ENCODE measurements at places on chromosomes 13 and 19.

- DNase-seq = no peak
Measured at GRCh38 chr13:55660851-55661250, 1479.9 kb upstream of the PRR20A start.

- no peak for DNase-seq
Measured at GRCh38 chr19:29293736-29294342, 80.9 kb upstream of the UQCRFS1 start.

DNA sequence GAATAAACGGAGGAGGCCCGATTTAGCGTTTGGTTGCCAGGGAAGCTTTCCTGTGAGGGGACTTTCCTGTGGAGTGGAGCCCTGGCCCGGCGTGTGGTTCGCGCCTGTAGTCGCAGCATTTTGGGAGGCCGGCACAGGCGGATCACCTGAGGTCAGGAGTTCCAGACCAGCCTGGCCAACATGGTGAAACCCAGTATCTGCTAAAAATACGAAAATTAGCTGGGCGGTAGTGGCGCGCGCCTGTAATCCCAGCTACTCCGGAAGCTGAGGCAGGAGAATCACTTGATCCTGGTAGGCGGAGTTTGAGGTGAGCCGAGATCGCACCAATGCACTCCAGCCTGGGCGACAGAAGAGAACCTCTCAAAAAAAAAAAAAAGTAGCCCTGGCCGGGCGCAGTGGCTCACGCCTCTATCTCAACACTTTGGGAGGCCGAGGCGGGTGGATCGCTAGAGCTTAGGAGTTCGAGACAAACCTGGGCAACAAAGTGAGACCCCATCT is 6.9 kb downstream of the KANK3 start:
- DNase-seq = no peak

GRCh38 chr19:56367829-56368711 is 25.3 kb downstream of the ZNF582 start:
- DNase-seq = no peak

DNA sequence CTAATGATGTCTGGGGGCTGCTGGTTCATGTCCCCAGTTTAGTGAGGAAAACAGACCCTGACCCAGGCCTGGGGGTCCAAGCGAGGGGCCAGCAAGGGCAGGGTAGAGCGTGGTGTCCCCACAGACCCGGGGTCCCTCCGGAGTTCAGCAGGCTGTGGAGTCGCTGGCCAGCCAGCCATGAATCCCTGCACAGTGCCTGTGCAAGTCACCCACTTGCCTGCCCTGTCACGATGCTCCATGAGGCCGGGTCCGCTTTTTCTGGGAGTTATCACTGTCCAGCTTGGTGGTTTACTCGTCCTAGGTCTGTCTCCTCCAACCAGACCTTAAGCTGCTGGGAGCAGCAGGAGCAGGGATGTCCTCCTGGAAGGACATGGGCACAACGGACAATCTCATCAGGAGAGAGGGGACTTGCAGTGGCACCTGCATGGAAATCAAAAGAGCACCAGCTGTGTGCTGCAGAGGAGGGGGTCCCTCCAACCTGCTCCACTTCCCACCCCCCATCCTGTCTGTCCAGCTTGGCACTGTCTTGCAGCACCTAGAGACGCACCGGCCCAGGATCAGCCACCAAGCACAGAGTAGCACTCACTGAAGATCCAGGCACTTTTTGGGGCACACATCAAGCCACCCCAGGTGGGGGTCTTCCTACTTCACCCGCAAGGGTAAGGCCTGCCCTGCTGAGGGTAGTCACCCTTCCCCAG is 121.8 kb downstream of the URI1 start:
- no peak for DNase-seq

- DNase-seq = no peak
Measured at GRCh38 chr13:73077865-73078264, 19.1 kb downstream of the KLF5 start.

DNA sequence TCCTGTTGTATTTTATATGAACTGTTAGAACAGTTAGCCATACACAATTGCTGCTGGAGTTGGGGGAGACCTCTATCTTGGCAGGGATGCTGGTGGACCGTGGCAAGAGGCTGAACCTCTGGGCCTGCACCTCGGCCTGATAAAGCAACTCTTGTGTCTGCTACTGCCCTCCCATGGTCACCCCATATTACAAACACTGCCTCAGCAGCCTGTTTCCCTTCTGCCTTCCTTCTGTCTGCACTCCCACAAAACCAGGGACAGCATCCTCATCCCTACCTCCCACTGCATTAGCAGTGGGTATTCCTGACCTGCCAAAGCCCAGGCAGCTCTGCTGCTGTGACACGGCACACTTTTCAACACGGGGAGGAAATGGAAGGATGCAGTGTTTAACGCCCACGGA is 456.4 kb downstream of the FGF14 start:
- DNase-seq = no peak

GRCh38 chr13:81326913-81327312 is 986.0 kb upstream of the SPRY2 start:
- DNase-seq = no peak

DNA sequence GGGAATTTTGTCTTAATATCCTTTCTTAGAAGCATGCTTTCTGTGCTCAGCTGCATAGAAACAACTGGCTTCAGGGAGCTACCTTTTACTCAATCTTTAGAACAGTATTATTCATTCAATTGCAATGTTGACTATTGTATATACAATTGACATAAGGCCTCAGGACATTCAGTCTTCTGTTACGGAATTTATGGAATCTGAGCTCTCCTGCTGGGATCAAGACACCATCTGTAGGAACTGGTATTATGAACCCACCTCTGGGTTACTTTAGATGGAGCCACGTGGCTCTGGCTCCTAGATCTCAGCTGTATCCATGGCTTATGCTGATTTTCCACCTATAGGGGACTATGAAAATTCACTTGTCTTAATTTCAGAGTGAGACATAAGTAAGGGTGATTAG is 716.2 kb upstream of the GPC6 start:
- no peak for DNase-seq

DNA sequence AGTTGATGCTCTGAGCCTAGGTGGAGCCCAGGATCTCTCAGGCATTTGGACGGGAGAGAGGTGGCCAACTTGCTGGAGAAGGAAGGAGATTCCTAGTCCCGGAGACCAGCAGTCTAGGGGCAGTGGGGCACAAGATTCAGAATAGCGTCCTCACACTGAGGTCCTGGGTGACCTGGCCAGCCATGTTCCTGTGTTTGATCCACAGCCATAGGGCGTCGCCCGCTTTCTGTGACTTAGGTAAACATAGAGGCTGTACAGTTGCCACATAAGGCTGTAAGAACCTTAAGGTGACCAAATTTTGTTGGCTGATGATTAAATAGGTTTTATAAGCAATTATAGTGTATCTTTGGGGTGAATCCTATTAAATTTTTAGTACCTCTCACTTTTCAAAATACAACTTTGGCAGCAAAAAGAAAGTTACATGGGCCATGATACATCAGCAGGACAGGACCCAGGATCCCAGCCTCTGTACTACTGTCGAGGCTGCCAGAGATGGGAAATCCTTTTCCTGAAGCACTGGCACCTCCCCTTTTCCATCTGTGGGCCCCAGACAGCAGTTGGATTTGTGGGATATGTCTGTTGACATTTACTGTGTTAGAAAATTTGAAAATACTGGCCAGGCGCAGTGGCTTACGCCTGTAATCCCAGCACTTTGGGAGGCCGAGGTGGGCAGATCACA is 37.5 kb downstream of the TSSK6 start:
- DNase-seq = no peak

GRCh38 chr19:40976724-40977123 is 14.4 kb upstream of the CYP2B6 start:
- DNase-seq = no peak

DNA sequence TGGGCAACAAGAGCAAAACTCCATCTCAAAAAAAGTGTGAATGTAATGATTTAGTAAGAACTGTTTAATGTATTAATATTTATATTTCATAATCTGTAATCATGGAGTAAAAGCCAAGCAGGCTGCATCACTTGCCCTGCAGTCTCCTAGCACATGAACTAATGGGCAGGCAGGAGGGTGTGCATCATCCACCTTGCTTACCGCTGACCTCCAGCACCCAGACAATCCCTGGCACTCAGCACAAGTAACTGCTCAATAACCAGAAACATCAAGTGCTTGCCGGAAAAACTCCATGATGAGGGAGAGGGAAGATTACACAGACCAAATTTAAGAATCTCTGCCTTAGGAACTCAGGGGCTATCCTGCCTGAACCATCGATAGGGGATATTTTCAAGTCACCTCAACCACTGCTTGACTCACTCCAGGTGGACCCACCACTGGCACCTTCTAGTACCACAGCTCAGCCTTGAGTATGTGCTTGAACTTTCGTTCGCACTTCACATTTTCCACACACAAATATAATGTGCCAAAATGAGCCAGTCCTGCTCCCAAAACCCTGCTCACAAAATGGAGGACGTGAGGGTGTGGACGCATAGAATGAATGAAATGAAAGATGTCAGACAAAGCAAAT is 18.6 kb downstream of the BRD4 start:
- DNase-seq = no peak

- DNase-seq = no peak
Measured at GRCh38 chr13:51033421-51034185, 77.5 kb downstream of the C13orf42 start.

- no peak for DNase-seq
Measured at GRCh38 chr19:57443121-57443696, 8.1 kb downstream of the ZNF749 start.

- no peak for DNase-seq
Measured at GRCh38 chr13:98216135-98216565, 39.1 kb upstream of the RNF113B start.

DNA sequence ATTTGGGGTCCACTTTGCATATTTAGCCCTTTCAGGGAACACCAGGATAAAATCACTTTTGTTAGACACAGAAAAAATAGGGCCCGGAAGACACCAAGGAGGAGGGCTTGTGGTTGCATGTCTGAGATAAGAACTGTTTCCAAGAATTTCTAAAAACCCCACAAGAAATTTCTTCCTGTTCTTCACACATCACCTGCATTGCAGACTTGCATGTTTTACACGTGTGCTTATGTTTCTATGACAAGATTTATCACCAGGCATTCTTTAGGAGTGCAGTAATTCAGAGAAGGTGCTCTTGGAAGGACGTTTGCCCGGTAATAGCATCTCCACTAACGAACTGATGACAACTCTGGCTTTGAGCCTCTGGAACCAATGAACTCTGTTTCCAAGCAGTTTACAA is 7.1 kb upstream of the ACTL9 start:
- peak; percentile 14 for DNase-seq

- no peak for DNase-seq
Measured at GRCh38 chr13:71853725-71854124, 13.3 kb downstream of the DACH1 start.

GRCh38 chr19:18009412-18010066 is 1.6 kb downstream of the ARRDC2 start:
- no peak for DNase-seq

- DNase-seq = no peak
Measured at GRCh38 chr13:31485651-31486051, 253.7 kb upstream of the RXFP2 start.

DNA sequence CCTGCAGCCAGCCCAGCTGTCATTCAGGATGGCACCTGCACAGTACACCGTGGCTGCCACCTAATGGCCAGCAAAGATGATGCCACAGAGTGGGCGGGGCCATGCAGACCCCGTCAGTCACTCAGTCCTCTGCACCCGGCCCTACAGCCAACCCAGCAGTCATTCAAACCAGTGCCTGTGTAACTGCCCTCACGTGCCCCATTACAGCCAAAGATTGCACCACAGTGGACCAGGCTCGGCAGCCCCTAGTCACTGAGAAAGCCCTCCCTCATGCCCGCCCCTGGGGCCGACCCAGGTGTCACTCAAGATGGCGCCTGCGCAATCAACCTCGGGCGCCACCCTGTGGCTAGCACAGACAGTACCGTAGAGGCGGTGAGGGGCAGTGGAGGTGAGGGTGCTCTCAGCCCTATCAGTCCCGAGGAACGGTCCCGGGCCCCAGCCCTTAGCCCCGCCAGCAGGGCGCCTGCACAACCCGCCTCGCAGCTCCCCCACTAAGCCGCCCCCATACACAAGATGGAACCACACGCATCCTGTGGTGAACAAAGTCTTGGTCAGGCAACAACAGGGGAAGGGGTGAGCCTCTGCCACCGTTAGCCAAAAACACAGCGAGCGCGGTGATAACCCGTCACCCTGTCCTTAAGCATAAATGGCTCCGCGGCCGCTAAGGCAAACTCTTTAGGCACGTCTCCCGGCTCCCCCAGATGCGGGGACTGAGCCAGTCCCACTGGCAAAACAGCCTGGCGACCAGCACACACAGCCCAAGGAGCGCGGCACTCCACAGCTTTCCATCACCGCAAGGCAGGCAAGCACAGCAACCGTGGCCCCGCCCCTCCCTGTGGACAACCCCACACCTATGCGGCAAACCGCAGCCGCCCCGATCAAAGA is 2.3 kb downstream of the PEG3 start:
- peak; percentile 90 for DNase-seq

- DNase-seq = no peak
Measured at GRCh38 chr13:110277357-110277975, 29.5 kb downstream of the COL4A1 start.

DNA sequence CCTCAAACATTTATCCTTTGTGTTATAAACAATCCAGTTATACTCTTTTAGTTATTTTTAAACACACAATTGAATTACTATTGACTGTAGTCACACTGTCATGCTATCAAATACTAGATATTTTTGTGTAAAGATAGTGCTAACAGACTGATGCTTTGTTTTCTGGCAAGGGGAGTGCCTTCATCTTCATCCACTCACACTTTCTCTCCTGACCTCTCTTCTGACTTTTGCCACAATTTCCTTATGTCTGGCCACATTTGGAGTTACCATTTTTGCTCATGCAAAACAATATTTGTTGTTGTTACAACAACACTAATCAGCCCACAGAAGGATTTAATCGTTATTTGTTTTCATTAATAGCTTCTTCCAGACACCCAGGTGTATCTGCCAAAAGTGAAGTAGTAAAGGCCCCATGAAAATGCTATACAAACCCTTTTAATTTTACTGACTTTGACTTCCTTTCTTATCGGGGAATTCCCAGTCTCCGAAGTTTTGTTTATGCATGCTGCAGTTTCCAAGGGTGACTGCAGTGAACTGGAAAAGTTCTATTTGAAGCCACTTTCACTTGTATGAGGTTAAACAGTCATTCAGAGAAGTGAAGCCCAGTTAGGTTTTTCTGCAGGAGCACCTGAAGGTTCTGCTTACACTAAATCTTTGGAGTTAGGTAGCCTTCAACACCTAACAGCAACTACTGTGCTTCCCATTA is 66.1 kb upstream of the FRY start:
- no peak for DNase-seq

- no peak for DNase-seq
Measured at GRCh38 chr19:23101241-23101640, 15.6 kb upstream of the ZNF730 start.

Data from vagina (tissue), 2 donors.